Epithelial cell of proximal tubule (primary cell): ENCODE measurements at places on chromosomes 13 and 19.

GRCh38 chr13:111398715-111399299 is 78.4 kb downstream of the TEX29 start:
- DNase-seq = no peak

- no peak for DNase-seq
These were observed 1.7 kb upstream of the SLC10A2 start for GRCh38 chr13:103067751-103068555.

- no peak for DNase-seq
These were observed 486 bp upstream of the SPINT2 start for GRCh38 chr19:38263689-38264485.

DNA sequence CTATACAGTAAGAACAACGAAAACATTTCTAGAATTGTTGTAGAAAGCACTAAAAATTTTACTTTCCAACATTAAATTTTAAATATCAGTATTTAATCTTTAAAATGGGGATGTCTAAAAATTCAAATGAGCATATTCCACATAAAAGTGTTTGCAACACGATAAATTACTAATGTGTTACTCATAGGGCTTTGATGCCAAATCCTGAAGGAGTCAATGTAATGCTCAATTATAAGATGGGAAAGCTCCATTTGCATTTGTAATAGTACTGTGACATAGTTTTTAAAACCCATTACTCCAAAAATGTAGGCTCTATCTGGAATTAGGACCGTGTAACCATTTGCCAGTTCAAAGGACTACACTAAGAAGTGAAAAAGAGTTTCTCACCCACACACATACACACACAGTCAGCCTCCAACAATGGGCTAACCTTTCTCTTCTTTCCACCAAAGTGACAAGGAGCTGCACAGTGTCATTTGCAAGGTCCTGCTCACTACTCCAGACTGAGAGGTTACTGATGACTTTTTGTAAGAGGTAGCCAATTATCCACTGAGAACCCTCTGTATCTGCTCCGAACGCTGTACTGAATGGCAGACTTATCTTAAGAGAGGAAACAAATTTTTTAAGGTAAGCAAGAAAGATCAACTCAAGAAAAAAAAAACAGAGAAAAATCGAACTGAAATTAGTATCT is 26.1 kb upstream of the EEF1AKMT1 start:
- no peak for DNase-seq

DNA sequence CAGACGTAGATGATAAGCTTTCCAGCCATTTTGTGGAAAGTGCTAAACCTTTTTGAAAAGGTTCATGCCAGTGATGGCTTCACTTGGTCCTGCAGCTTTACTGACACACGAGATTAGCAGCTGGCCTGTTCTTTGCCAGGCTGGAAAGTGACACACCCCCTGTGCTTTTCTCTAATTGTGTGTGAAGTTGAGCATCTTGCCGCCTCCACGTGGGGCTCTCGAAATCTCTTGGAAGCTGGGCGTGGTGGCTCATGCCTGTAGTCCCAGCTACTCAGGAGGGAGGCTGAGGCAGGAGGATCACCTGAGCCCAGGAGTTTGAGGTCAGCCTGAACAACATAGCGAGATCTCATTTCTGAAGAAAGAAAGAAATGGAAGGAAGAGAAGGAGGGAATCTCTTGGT is 25.3 kb upstream of the EHD2 start:
- DNase-seq = no peak

DNA sequence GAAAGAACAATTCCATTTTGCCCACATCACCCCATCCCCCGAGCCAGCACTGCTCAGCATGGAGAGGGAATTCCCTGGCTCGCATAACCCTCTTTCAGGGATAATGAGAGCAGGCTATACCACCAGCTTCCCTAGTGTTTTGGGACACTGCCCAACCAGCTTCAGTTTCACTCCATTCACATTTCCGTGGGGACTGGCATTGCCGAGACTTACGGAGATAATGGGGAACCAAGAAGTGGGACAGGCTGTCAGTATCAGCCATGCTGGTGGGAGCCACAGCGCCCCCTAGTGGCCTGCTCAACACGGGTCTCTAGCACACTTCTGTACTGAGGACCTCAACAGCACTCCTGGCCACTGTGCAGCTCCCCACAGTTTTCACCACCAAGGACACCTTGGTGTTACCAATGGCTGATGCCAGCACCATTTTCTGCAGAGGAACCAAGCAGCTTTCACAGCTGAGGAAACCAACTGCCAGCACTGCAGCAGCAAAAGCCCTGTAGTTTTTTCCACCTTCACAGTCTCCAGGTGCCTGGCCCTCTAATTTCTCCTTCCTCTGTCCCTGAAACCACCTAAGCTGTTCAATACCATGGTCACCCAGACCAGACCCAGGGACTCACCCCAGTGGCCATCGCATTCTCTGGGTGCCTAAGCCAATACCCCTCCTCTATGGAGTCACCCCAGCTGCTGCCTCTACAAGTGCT is 23.7 kb downstream of the SLC6A16 start:
- no peak for DNase-seq

DNA sequence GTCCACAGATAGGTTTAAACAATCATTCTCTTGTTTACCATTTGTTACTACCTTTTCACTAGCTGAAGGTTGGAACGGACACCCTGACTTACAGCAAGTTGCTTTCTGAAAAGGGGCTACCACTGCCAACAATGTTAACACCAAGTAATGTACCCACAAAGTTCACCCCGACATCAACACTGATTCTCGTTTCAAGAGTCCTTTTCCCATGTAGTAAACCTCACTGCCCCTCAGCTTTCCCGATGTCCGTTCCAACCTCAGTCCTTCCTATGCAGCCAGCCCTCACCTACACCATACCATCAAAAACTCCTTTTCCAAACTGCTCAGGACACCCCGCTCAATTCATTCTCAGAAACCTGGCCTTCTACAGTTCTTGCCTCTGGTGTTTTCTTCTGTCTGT is 29.0 kb downstream of the PEG3 start:
- DNase-seq = no peak

GRCh38 chr13:79382545-79383275 is 23.3 kb downstream of the RBM26 start:
- DNase-seq = no peak

GRCh38 chr13:51885651-51886050 is 23.9 kb downstream of the CCDC70 start:
- DNase-seq = no peak

DNA sequence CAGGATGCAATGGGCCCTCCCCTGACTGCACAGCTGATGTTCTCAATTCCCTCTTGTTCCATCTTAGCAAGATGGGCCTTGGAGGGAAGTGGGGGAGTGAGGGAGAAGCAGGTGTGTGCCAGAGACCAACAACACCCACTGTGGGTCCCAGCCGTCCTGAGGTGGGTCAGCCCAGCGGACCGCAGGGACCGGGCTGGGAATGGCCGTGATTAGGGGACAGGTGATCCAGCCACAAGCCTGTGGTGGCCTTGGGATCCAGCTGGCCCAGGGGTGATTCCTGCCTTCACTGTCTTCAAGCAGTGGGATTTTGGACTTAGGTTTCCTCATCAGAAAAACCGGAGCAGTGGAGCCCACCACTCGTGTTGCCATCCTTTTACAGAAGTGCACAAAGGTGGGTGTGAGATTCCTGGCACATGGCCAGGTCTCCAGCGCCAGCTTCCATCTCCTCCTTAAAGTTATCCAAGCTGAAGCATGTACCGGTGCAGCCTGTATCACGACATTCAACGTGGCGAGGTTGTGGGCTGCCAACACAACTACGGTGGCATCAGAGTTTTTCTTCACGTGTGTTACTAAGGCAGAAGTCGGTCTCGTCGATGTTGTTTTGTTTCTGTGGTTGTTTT is 9.0 kb upstream of the ATP11A start:
- DNase-seq = no peak

GRCh38 chr19:49911381-49912145 is 14.9 kb upstream of the IL4I1 start:
- no peak for DNase-seq

GRCh38 chr13:98490866-98491265 is 86.0 kb downstream of the STK24 start:
- DNase-seq = no peak

DNA sequence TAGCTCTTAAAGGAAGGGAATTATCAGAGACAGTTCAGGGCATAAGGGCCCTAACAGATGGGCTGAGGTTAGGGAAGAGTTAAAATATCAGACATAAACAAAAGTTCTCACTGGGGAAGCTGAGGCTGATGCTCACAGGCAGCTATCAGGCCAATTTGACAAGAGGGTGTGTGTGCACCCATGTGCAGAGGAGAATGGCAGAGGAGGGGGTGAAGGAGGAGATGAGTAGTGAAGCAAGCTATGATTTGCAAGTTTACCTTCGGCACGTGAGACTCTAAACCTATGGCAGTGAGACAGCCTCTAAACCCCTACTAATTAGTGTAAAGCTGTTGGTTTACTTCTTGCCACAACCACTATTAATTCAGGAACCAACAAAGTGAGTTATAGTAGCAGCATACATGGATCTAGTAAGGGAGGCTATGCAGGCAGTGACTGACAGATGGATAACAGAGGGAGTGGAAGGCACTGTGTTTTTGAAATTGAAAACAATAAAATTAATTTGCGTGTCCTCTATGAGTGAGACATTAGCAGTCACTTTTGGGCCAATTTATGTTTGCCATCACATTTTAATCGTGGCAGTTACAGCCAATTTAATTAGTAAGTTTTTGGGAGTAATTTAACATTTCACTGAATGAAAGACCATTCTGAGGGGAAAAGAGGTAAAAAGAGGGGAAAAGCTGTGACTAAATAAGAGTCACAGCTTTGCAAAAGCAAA is 99.6 kb upstream of the HTR2A start:
- no peak for DNase-seq

GRCh38 chr19:5489551-5489950 is 34.3 kb downstream of the ZNRF4 start:
- DNase-seq = no peak

GRCh38 chr13:20505405-20506366 is 20.0 kb downstream of the CRYL1 start:
- no peak for DNase-seq

DNA sequence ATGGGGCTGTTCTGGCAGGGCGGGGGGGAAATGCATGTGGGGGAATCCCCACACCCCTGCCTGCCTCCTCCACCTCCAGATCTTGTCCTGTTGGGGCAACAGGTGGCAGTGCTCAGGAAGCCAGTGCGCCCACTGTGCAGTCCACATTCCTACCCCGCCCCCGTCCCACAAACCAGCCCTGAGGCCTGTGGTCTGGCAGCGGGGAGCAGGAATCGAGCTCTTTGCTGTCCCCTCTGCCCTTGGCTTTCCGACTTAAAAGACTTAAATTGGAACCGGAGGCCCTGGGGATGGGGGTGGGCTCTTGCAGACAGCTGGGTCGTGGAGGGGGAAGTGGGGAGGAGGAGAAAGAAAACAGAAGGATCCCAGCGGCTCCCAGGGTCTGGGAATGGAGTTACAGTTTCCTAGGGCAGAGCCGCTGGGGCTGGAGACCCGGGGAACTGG is 4.3 kb downstream of the NANOS3 start:
- DNase-seq = no peak

- DNase-seq = no peak
These were observed 1570.8 kb downstream of the OLFM4 start for GRCh38 chr13:54599413-54599812.

- no peak for DNase-seq
These were observed 64.5 kb upstream of the SCEL start for GRCh38 chr13:77470986-77471385.

GRCh38 chr19:35491836-35492360 is 1.6 kb upstream of the KRTDAP start:
- DNase-seq = no peak

GRCh38 chr13:111533900-111534683 is 213.7 kb downstream of the TEX29 start:
- no peak for DNase-seq

- no peak for DNase-seq
These were observed 198.0 kb downstream of the UQCRFS1 start for GRCh38 chr19:29014857-29015436.

- no peak for DNase-seq
These were observed 85.8 kb upstream of the SPATA13 start for GRCh38 chr13:24074678-24075077.

DNA sequence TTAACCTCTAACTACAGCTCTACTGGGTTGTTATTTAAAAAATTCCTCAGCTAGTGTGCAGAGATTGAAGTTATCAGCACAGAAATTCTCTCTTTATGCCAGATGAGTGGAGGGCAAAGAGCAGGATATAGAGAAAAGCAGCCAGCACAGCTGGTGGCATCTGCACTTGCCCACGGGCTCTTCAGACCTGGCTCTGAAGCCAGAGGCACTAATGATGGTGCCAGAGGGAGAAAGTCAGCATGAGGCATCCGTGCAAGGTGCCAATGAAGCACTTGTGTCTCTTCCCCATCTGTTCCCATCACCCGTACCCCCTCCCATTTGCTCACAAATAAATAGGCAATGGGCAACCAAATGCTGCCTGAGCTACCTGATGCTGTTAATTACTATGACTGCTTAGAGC is 138.9 kb downstream of the OLFM4 start:
- DNase-seq = no peak

DNA sequence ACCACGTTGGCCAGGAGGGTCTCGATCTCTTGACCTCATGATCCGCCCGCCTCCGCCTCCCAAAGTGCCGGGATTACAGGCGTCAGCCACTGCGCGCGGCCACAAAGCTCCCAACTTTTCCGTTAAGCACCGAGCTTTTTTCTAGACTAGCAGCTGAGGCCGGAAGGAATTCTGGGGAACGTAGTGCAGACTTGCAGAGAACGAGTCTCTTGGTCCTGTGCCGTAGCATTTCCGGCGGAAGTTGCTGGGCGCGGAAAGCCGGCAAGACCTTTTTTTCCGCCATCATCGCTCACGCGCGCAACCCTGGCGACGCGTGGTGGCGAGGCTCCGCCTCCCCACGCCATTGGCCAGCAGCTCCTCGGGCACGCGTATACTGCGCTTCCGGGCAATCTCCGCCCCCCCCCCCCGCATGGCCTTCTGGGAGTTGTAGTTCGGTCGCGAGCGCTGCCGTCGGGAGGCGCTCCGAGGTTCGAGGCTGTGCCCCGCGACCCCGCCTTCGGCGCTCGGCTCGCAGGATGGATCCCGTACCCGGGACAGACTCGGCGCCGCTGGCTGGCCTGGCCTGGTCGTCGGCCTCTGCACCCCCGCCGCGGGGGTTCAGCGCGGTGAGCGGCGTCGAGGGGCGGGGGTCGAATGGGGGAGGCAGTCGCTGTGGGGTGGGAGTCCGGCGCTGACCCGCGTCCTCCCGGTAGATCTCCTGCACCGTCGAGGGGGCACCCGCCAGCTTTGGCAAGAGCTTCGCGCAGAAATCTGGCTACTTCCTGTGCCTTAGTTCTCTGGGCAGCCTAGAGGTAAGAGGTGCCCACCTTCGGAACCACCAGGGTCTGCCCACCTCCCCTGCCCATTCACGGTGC is at the start of gene MVB12A:
MVB12A (plus strand) TSS at position 427 of the 854 bp plus-strand sequence; CDS start at position 516, 89 bp downstream.
- DNase-seq = peak; percentile 89

DNA sequence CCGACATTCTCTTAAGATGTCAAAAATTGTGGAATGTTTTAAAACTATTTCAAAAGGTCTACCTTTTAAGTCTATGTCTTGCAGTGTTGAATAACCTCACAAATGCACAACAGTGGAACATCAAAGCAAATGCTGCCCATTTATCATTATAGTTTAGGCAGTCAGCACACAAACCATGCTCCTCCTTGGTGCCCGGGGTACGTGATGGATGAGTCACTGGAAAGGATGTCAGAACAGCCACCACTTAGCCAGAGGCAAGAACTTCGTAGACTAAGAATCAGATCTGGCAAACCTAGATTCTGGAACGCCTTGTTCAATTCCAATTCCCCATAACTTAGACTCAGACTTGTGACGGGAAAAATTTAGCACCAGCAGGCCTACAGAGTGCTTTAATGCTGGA is 343.6 kb downstream of the FGF9 start:
- no peak for DNase-seq
